AG09309 (cell line): ENCODE measurements at places on chromosomes 5 and 9.

DNA sequence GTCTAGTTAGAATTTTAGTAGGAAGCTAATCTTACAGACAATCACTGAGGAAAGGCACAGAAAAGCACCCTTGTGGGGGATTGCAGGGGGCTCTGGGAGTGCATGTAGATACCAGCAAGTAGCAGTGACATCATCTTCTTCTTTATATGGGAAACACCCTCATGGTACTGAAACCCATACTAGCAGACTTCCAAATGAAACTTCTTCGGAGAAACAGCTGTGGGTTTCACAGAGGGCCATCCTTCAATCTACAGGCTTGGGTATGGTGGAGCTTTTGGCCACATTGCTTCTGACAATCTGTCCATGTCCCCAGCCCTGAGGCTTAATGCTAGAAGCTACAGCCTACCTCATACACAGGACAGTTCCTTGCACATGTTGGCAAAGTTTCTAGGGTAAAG is 165.2 kb upstream of the NFIB start:
- no peak for DNase-seq

DNA sequence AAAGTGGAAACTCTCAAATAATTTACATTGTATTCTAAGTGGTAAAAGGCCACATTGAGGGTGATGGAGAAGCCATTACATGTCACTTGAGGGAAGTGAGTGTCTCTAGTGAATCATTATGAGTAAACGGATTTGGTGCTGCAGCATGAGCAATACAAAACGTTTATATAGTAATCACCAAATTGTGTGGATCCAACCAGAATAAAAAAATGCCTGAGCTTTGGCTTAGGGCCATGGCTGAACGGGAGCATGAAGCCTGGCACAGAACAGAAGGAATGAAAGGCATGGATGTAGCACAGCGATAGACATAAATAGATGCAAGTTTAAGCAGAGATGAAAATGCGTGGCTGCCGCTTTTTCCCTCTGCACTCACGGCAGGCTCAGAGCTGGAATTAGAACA is 58.3 kb downstream of the PTTG1 start:
- DNase-seq, result peak; percentile 67

- no peak for DNase-seq
These were observed 26.9 kb downstream of the PRLR start for GRCh38 chr5:35203403-35203802.

- DNase-seq, result no peak
These were observed 191.3 kb upstream of the SH3GL2 start for GRCh38 chr9:17387565-17387964.

DNA sequence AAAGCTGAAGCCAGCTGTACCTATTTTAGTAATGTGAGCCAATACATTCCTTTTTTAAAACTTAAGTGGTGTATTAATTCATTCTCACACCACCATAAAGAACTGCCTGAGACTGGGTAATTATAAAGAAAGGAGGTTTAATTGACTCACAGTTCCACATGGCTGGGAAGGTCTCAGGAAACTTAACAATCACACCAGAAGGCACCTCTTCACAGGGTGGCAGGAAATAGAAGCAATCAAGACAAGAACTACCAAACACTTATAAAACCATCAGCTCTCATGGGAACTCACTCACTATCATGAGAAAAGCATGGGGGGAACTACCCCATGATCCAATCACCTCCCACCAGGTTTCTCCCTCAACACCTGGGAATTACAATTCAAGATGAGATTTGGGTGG is 21.0 kb downstream of the ESM1 start:
- no peak for DNase-seq

GRCh38 chr5:139575751-139576150 is 14.6 kb downstream of the UBE2D2 start:
- no peak for DNase-seq

- DNase-seq, result no peak
These were observed 30.2 kb downstream of the CAPSL start for GRCh38 chr5:35908228-35908627.

DNA sequence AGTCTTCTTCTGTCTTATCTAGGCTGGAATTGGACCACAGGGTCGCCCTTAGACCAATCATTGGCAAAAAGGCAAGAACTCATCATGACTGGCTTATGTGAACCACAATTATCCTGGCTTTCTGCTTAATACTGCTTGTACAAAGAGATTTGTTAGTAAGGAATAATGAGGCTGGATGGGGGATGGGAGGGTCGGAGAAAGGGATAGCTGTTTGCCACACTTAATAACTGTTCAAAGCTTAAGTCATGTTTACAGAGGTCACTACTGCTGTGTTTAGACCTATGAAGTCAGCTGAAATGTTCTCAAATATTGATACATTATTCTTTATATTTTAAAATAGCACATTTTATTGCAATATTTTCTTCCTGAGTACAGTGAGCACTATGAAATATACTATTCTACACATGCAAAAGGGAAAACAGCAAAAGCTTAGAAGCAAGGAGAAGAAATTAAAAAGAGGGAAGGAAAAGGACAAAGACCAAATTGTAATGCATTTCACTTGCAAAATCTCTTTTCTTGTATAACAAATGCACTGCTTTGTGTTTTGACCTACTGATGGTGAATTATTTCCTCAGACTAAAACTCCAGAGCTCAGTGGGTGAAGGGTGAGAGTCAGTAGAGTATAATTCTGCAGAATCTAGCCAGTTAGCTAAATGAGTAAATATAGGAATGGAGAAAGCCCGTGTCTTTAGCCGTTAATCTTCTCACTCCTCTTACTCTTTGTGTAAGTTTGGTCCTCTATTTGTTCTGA is 404.9 kb upstream of the ZNF608 start:
- no peak for DNase-seq

DNA sequence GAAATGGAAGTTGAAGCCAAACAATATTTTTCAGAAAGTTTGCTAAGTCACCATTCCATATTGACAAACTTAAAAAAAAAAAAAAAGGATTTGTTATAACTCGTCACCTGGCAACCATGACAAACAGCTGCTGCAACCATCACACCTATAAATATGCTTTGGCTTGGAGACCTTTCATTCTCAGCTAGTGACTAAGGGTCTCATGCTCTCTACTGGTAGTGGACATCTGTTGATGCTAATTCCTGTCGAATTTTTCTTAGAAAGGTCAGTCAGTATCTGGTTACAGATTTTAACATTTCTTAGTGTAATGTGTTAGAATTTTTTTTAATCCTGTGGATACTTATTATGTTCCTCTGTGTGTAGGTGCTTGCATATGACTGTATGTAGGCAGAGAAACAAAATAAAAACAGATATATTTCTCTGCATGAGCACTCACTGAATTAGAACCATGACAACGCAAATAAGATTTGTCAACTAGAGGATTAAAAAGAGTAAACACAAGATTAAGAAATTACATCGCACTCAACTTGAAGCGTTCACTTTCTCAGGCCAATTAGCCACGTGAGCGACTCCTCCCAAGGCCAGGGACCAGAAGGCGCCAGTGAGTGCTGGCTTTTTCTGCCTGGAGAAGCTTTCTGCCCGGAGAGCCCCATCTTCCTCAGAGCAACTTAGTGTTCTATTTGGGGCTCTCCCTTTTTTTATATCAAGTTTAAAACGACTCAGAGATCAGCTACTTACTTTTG is 27.0 kb upstream of the ZNF622 start:
- peak; percentile 63 for DNase-seq

DNA sequence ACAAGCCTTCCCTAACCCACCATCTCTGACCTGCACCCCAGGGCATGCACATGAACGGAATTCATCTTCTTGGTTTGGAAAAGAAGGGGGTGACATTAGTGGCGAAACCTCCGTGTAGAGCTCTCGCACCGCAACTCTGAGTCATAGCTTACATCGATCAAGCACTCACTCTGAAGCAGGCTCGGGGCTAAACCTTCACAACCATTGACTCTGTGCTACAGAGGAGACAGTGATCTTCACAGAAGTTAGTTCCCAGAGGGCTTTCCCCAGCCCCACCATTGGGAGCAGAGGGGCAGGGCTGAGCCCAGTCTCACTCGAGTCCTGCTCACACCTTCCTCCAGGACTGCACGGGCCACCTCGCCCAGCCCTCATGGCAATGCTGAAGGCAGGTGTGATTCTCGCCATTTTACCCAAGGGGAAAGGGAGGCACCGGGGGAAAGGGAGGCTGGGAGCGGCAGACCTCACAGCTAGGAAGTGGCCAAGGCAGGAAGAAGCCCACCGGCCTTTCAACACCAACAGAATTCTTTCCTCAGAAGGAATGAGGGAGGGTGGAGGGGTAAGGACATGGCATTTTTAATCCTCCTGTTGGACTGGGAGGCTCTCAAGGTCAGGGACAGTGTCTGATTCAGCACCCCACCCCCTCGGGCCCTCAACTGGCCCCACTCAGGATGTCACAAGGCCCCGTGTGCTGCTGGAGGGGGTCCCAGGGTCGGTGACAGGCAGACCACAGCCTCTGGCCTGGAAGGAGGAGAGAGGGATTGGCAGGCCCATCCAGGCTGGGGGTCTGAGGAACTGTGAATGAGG is 25.9 kb upstream of the IL17B start:
- DNase-seq, result no peak

- DNase-seq, result no peak
These were observed 46.6 kb downstream of the F2R start for GRCh38 chr5:76762484-76762883.

DNA sequence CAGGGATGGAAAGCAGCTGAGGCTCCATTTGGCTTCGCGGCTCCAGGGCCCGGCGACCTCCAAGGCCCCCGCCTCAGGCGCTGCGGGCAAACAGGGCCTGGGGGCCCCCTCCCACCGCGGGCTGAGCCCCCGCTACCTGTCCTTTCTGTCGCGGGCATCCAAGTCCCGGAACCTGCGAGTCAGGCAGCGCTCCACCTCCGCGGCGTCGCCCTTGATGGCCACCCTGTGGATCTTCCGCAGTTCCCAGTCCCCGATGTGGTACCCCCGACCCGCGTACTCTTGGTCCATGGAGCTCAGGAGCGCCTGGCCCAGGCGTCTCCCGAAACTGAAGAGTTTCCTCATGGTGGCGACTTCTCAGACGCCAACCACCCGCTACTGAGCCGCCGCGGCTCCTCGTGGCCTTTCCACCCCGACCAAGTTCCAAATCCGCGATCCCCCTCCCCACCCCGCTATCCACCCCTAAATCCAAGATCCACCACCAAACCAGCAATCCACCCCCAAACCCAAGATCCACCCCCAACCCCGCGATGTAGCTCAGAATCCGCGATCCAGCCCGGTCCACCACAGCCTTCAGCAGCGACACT is 86.5 kb upstream of the CCDC180 start:
- DNase-seq, result no peak

DNA sequence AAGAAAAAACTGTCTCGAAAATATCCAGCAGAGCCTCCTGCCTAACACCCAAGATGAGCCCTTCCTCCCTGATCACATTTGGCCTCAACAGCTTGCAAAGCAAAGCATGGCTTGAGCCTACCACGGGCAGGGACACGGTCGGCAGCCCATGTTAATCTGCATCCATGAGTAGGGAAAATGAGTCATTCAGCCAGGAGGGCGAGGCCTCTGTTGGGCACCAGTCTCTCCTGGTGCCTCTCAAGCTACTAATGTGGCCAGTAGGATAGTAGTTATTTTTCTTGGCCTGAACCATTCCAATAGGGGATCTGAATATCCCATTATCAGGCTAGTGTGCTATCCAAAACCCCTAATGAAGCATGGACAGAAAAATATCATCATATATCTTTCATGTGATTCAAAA is 43.0 kb upstream of the SHB start:
- no peak for DNase-seq

DNA sequence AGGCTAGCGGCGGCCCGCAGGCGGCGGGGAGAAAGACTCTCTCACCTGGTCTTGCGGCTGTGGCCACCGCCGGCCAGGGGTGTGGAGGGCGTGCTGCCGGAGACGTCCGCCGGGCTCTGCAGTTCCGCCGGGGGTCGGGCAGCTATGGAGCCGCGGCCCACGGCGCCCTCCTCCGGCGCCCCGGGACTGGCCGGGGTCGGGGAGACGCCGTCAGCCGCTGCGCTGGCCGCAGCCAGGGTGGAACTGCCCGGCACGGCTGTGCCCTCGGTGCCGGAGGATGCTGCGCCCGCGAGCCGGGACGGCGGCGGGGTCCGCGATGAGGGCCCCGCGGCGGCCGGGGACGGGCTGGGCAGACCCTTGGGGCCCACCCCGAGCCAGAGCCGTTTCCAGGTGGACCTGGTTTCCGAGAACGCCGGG is 253 bp downstream of the SLC12A2 start:
- DNase-seq, result no peak

DNA sequence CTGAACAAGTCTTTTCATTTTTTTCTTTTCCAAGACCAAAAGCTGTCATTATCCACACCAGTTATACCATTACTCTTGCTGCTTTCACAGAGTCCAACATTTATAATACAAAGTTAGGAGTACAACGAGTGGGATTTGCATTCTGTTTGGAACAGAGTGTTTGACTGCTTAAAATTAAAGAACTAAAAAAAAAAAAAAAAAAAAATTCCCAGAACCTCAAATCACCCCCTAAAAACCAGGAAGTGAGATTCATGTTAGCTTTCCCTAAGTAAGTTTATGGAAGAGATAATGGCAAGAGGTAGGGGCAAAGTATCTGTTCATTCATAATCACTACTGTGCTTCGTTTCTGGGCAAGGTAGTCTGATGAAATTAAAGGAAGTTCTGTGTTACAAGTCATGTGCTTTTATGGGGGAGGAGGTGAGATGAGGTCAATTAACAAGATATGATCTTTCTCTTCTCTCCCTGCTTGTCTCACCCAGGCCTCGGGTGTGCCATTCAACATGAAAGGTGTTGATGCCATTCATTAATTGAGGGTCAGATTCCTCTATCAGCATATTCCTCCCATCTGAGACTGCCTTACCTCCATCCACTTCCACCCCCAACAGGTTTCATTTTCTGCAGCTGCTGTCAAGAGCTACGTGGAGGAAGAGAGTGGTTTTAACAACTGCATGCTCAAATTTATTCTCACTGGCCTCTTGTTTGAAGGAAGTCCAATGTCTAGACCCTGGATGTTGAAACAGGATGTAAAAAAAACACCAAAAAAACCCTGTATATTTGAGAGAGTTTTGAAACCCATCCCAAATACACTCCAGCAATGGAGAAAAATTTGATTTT is 58.1 kb downstream of the MARCHF3 start:
- DNase-seq, result no peak

GRCh38 chr9:73095425-73095824 is 56.2 kb upstream of the ANXA1 start:
- DNase-seq, result no peak

DNA sequence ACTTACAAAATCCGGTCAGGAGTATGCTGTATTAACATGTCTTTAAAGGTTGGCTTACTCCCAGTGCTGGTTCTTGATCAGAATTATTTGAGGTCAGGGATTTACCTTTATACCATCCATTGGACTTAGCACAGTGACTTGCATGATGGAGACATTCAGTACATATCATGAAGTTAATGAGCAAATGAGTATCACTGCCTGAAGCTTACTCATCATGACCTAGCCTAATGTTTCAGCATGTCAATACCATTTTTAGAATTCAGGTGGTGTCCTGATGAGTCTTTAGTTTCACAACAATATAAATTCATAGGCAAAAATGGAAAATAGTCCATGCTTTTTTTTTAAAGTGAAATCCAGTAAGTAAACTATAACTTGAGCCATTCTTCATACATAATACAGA is 226.0 kb upstream of the C9orf72 start:
- DNase-seq, result no peak

- peak; percentile 58 for DNase-seq
These were observed 158.0 kb upstream of the LHFPL2 start for GRCh38 chr5:78806544-78806943.
